ENCODE measurements at places on chromosomes 2 and 18. TPM values are rescaled to one million over a fixed set of nuclear protein-coding genes. Genes with fewer than 3 reads are reported as not detected.
A peak's percentile ranks its signal among the peaks of the same experiment; 100 is the strongest.

Gene TTLL4
- total RNA-seq, result 41.0 TPM

Gene CHRND
- not detected for total RNA-seq

Gene EHD3
- 3.9 TPM for total RNA-seq

- DNase-seq, result peak; percentile 62
These were observed 33.3 kb downstream of the DOCK10 start for GRCh38 chr2:225008935-225009334.

- DNase-seq, result no peak
These were observed 173.6 kb upstream of the RAB6C start for GRCh38 chr2:129805899-129806298.

All from neural progenitor cell (in vitro differentiated cells).